ENCODE measurements at places on chromosomes 16 and 17.

DNA sequence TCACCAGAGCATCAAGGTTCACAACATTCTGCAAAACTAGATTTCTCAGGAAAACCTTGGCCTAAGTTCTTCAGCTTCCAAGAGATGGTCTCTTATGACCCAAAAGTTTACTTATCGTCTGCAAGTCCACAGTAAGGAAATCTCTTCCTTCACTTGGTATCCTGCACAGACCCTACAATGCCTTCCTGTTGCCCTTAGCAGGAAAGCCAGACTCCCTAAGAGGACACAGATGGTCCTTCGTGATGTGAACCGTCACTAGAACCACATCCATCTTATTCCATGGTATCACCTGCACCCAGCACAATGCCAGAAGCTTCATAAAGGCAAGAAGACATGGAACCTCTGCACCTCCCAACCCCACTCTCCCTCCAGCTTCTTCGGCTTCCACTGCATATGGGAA, 34.1 kb downstream of the CMC2 start:
- DNase-seq, result no peak

DNA sequence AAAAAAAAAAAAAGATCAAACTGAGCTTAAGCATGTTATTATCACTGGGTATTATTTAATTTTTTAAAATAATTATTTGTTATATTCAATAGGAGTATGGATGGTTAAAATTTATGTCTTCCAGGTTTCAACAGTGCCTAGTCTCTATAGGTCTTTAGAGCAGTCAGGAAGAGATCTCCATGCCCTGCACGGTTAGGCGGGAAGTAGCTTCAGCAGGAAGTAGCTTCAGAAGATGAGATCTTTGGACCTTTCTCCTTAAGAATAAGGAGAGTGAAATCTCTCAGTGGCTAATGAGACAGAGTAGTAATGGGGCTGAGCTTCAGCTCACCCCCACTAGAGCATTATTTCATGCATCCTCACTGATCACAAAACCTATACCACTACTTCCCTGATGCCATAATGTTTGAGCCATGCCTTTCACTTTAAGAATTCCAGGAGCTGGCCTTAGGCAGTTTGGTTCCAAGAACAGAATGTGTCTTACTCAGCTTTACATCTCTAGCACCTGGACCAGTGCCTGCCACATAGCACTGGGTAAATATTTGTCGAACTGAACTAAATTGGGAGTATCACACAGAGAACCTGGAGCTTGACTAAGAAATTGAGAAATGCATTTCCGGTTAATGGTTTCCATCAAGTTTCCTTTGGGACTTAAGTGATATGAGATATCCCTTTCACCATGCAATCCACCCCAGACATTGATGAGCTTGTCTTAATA, 43.5 kb downstream of the SCPEP1 start:
- no peak for DNase-seq

DNA sequence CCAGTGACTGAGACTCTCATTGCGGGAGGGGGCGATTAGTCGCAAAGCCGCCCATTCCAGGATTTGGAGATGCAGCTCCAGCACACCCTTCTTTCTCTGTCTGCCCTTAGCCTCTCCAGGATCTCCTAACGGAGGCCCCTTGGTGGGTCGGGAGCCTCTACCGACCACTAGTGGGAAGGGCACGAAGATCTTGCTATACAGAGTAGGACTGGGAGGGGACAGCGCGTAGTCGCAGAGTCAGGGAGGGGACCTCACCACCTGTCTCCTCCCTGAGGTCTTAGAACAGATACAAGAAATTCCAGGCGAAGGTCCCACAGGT, 588 bp upstream of the SMTNL2 start:
- no peak for DNase-seq

DNA sequence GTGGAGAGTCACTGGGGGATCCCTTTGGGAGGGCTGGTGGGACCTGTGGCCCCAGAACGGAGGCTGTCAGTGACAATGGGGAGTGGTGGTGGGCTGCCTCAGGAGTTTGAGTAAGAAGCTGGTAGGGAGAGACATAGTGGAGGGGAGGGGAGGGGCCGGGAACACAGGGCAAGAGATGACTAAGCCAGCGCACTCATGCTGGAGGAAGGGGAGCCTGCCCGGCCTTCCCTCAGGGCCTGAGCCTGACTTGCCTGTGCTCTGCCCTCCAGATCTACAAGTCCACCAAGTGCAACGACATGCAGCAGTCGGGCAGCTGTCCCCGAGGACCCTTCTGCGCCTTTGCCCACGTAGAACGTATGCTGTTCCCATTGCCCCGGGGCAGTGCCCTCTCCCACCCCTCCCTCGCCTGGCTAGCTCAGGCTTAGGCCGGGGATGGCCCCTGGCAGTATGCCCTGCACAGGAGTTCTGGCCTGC, 29.3 kb downstream of the UNC13D start:
- DNase-seq, result no peak

DNA sequence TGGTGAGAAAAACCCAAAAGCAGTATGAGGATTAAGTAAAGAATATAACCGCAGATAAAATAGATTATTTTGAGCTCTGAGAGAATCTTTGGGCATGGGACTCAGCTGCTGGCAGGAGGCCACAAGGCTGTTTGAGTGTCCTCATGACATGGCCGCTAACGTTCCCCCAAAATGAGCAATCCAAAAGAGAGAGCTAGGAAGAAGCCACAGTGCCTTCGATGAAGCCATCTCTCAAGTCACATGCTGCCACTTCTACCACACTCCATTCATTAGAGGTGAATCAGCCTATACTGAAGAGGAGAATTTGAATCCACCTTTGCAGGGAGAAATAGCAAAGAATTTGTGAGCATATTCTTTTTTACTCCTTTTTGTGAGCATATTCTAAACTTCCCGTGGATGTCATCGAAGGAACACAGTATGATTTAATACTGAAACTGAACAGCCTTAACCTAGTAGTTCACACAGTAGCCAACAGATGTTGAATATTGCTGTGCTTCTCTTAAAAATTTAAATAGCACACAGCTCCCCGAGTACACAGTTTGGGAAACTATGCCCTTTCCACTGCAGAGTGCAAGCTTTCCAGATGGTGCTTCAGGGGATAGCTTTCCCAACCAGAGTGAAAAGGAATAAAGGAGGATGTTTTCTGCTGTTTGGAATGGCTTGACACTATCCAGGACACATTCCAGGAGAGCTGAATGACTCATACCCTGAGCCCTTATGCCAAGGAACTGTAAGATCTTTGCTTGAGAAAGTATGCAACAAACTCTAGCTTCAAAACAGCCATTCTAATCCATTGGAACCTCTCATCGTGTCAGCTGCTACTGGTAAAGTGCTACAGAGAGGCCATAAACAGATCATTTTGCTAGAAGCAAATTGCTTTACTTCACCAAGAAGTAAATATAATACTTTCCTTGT, 33.9 kb downstream of the ANKFY1 start:
- no peak for DNase-seq

GRCh38 chr16:70682239-70683145, 3.4 kb downstream of the MTSS2 start:
- no peak for DNase-seq

DNA sequence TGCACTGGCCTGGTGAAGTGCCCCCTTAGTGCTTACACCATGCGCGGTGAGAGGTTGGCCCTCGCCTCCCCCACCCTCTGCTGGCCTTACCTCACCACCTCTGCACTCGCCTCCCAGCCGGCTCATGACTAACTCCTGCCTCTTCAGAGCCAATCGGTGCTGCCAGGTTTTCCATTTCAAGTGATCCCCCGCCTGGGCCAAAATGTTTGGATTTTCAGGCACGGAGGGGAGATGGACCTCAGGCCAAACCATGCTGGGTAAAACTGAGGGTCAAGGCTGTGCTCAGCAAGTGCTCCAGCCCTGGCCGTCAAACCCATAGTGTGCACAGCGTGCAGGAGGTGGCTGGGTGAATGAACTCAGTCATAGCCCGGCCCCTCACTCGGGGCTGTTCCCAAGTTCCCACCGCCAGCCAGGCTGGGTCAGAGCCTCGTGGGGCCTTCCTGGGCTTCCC, 175.4 kb downstream of the SEC14L1 start:
- no peak for DNase-seq

- no peak for DNase-seq
These were observed 380.2 kb upstream of the SALL1 start for GRCh38 chr16:51531271-51531670.

DNA sequence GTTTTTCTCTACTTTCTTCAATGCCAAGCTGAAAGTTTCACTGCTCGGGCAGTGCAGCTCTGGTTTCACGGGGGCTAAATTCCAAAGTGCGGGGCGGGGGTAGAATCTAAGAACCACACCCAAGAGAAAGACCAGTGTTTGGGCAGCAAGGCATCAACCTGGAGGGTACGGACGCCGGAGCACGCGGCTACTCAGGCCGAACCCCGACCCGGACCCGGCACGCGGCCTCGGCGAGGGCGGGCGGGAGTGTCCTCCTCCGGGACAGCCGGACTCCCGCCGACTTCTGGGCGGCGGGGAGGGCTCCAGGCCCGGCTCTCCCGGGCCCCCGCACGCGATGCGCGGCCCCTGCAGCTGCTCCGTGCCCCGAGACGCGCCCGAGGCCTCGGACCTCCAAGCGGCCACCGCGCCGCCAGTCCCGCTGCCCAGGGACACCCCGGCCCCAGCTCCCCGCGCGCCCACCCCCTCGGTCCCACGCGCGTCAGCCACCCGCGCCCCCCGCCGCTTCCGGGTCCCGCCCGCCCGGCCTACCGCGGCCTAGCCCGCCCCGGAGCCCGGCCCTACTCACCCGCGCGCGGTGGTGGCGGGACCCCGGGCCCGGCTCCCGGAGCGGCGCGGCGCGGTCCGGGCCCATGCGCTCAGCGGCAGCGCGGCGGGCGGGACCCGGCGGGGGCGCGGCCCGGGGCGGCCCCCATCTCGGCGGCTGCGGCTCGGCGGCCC, 561 bp downstream of the AXIN1 start:
- DNase-seq, result no peak

DNA sequence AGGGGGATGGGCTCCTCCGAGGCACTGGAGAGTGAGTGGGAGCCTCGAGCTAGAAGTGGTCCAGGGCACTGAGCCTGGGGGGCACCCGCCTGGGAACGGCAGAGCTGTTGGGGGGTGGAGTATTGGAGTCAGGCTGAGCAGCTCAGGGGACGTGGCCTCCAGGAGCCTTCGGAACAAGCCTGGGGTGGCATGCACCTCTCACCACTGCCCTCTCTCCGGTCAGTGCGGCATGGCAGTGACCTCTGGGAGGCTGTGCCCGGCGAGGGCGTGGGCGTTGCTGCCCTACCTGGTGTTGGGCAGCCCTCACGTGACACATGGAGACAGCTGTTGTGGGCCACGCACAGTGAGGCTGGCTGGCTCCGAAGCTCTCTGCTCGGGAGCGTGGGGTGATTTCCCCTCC, 13.9 kb downstream of the PRSS27 start:
- DNase-seq, result no peak

DNA sequence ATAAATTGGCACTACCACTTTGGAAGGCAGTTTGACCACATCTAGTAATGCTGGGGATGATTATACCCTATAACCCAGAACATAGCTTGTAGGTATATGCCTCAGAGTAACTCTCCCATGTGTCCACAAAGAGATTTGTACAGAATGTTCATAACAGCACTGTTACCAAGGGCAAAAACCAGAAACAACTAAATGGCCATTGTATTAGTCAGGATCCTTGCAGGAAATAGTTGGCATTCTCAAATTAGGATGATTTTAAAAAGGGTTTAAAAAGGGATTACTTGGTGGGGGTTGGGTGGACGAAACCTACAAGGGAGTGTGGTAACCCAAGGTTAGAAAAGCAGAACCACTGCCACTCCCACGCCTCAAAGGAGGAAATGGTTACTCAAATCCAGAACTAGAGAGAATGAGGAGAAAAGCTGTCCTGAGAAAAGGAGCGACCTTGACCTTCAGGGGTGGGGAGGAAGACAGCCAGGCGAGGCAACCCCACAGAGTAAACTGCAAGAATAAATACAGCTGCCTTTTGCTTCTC, 2.1 kb downstream of the CPPED1 start:
- no peak for DNase-seq

- DNase-seq, result no peak
These were observed 18.4 kb upstream of the ITGA3 start for GRCh38 chr17:50037321-50038107.

- no peak for DNase-seq
These were observed 398.1 kb downstream of the KCNJ18 start for GRCh38 chr17:22090263-22090935.

- no peak for DNase-seq
These were observed 593 bp downstream of the SLC38A7 start for GRCh38 chr16:58684001-58684353.

DNA sequence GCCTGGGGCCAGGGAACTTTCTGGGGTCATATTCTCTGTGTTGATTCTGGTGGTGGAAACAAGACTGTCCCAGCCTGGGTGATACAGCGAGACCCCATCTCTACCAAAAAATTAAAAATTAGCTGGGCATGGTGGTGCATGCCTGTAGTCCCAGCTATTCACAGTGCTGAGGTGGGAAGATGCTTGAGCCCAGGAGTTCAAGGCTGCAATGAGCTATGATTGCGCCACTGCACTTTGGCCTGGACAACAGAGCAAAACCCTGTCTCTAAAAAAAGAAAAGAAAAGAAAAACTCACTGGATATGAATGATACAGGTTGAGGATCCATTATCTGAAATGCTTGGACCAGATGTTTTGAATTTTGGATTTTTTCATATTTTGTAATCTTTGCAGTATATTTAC, 13.6 kb downstream of the SCGB1C2 start:
- DNase-seq, result no peak

DNA sequence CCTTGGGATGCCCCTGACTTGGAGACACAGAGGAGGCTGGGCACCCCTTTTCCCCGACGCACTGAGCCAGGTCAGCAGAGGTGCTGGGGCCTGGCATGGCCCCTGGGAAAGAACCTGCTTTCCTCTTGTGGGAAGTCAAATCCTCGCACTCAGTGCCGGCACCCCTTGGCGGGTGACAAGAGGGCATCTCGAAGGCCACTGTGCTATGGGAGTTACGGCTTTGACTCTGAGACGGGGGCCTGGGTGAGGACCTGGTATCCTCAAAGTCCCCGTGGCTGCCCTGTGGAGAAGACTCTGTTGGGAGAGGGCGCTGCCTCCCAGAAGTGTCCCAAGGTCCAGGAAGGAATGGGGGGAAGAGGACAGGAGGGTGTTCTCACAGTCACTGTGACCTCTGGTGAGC, 117.0 kb downstream of the METRNL start:
- DNase-seq, result no peak

GRCh38 chr16:49335828-49336227, 37.8 kb upstream of the C16orf78 start:
- DNase-seq, result no peak

GRCh38 chr17:43935926-43936261, 6.4 kb downstream of the PPY start:
- no peak for DNase-seq

DNA sequence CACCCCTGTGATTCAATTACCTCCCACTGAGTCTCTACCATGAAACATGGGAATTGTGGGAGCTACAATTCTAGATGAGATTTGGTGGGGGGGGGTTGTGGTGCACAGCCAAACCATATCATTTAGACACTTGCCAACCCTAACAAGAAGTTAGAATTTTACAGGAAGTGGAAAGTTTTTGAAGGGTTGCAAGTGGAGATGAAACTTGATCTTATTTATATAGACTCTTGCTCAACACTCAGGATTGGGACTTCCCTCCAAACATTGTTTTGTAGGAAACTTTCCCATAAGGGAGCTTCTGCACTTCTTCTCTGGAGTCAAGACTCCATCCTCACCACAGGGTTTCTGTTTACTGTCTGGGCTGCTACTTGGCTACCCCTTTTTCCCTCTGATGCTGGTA, 266.7 kb upstream of the CDH11 start:
- DNase-seq, result no peak
